NB4 (cell line): ENCODE measurements at places on chromosomes 6 and 20.

- no peak for DNase-seq
Observed at GRCh38 chr6:131602781-131603312, 25.2 kb downstream of the MED23 start.

- DNase-seq, result no peak
Observed at GRCh38 chr6:156949376-156949775, 172.2 kb downstream of the ARID1B start.

DNA sequence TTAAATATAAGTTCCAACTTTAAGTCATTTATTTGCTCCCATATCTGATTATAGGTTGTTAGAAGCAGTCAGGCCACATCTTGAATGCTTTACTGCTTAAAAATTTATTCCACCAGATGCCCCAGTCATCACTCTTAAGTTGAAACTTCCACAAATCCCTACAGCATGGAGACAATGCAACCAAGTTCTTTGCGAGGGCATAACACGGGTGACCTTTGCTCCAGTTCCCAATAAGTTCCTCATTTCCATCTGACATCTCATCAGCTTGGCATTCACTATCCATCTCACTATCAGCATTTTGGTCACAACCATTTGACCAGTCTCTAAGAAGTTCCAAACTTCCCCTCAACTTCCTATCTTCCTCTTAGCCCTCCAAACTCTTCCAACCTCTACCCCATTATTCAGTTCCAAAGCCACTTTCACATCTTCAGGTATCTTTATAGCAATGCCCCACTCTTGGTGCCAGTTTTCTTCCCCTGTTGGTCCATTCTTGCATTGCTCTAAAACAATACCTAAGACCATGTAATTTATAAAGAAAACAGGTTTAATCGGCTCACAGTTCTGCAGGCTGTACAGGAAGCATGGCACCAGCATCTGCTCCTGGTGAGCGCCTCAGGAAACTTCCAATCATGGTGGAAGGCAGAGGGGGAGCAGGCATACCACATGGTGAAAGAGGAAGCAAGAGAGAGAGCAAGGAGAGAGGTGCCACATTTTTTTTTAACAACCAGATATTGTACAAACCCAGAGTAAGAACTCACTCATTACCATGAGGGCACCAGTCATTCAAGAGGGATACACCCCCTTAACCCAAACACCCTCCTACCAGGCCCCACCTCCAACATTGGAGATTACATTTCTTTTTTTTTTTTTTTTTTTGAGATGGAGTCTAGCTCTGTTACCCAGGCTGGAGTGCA is 15.9 kb upstream of the ITPR3 start:
- DNase-seq, result peak; percentile 47

- no peak for DNase-seq
Observed at GRCh38 chr6:160222491-160222890, 36.1 kb downstream of the SLC22A2 start.

DNA sequence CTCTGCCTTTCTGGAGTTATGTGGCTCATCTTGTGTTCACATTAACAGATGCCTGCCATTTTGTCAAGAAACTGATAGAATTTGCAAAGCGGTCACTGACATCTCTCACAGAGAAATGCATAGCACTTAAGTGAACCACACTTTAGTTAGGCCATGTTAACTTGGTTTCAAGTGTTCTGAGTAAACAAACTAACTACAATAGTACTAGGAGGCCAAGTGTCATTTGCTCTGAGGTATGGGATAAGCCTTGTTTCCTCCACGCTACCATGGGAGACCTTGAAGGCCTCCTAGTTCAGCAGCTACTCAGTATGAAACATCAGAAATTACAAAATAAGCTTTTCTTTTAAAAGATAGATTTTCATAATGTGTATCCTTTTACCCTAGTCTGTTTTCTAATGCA is 143.5 kb upstream of the MARCKS start:
- no peak for DNase-seq

- peak; percentile 71 for DNase-seq
Observed at GRCh38 chr6:73739096-73739495, 43.1 kb downstream of the CD109 start.

DNA sequence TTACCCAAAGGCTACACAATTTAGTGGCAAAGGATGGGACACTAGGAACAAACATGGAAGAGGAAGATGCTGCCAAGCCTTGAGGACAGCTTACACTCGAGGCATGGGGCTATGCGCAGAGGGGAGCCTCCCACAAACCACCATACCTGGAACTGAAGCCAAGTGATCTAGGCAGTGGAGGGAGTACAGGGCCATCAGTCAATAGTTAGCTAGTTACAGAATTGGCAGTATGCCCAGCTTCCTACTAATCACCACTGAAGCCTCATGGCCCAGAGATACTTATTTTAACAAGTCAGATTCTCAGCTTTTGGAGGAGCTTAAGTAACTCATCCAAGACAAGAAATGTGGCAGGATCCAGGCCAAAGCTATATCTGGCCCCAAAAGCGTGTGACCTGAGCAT is 226.6 kb upstream of the MOCS1 start:
- DNase-seq, result no peak

GRCh38 chr6:160221423-160221822 is 37.2 kb downstream of the SLC22A2 start:
- peak; percentile 43 for DNase-seq

- DNase-seq, result no peak
Observed at GRCh38 chr6:150907383-150907782, 41.9 kb downstream of the MTHFD1L start.
